Activated CD4-positive, alpha-beta memory T cell treated with anti-CD3 and anti-CD28 coated beads for 36 hours (primary cell): ENCODE measurements at places on chromosomes 5 and 9.

DNA sequence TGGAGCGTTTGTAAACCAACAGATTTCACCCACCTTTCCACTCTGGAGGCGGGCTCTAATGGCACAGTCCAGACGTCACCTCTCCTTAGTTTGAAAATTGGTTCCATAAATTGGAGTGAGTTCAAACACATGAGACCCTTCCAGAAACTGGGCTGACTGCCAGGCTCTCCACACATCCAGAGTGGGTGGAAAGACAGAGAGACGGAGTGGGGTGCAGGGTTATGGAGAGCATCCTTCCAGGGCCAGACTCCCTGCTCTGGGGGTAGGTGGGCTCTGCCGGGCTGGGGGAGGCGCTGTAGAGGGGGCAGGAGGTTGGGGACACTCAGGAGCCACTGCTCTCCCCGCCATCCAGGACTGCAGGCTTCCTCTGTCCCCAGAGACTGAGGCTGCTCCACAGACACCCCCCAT is 104.7 kb upstream of the PHYKPL start:
- no peak for DNase-seq

DNA sequence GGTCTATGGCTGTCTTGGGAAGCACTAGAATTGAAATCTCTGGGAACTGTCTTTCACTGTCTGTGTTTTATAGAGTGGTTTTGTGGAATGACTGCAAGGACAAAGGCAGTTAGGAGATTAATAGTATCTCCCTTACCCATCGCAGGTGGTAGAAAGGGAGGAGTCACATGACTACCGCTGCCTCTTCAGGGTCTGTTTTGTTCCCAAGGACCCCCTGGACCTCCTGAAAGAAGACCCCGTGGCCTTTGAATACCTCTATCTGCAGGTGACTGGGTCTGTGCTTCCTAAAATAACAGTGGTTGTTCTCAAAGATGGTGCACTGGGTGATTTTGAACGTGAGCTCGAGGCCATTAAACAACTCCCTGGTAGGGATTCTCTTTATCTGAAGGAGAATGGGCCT is 22.8 kb upstream of the TRMT10B start:
- DNase-seq, result no peak

- no peak for DNase-seq
These were observed 7.2 kb upstream of the PSD2 start for GRCh38 chr5:139788294-139788910.

DNA sequence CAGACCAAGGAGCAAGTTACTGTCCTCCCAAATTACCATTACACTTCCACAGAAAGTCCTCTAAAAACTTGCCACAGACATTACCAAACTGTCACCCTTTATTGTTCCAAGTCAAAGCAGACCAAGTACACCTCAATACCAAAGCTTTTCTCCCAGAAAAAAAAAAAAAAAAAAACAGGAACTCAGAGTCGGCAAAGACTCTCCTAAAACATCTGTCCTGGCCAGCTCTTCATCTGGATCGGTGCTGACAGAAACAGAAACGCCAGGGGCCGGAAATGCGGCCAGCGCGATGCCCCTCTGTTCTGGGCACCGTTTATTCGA is 718 bp downstream of the DEPDC1B start:
- DNase-seq, result no peak

DNA sequence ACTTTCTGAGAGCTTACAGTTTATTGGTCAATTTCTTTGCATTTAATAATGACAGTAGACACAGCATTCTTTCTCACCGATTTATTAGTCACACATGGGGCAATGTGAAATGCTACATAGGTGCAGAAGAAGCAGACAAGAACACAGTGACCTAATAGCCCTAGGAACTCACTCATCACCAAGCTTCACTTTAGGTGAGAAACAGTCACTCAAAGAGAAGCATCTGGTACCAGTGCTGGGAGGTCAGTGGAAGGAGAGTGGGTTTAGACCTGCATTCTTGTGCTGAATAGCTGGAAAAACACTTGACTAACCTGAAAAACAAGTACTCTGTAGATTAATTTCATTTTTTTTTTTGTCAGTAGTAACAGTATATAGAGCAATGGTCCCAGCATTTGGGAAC is 179.6 kb downstream of the GRIA1 start:
- no peak for DNase-seq

- DNase-seq, result peak; percentile 18
These were observed 29.2 kb upstream of the IL31RA start for GRCh38 chr5:55821731-55822512.

- no peak for DNase-seq
These were observed 222.0 kb downstream of the MAN2A1 start for GRCh38 chr5:109911731-109912130.

DNA sequence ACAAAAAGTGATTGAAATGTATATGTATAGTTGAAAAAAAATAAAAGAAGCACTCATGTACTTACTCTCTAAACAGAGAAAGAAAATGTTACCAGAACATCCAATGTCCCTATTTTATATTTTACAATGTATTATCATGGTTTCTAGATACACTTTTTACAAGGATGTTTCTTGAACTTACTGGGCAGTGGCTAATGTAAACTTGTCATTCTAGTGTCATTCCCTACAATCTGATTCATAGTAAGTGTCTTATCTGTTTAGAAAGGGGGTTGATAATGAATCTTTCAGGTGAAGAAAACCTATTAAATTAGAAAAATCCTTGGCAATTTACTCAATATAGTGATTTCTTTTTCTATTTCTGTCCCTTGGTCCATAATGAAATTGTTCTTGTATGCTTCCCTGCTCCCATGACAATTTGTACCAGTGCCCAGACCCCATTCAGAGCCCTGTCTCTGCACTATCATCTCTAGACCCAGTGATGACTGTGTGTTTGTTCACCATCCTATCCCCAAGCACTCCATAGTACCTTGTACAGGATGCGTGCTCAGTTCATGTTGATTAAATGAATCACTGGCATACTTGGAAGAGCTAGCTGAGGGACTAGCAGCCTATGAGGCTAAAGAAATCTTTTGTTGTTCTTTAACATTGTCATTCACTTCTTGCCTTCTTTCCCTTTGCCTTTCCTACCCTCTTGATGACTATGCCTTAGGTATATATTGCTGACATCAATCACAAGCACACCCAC is 101.2 kb downstream of the HMHB1 start:
- no peak for DNase-seq

GRCh38 chr9:108748776-108749175 is 107.0 kb downstream of the ACTL7B start:
- no peak for DNase-seq

DNA sequence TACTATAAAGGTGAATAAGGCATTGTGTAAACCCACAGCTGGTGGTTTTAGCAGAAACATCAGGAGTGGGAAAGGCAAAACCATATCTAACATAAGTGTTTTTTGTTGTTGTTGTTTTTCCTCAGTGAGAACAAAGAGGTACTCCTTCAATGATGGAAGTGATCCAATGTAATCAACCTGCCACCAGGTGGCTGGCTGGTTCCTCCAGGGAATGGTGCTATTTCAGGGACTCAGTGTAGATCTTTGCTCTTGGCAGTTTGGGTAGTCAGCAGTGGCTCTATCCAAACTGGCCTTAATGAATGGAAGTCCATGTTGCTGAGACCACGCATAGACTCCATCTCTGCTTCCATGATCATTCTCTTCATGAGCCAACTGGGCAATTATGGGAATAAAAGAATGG is 10.8 kb downstream of the DMRTA1 start:
- no peak for DNase-seq

GRCh38 chr9:32589083-32589723 is 16.2 kb upstream of the NDUFB6 start:
- DNase-seq, result no peak
